Mammary epithelial cell (primary cell): ENCODE measurements at places on chromosomes 2 and 18.

- peak; percentile 47 for DNase-seq
Observed at GRCh38 chr2:44549856-44550255, 188.1 kb downstream of the CAMKMT start.

- peak; percentile 63 for DNase-seq
Observed at GRCh38 chr2:85409845-85410583, at the start of gene CAPG. TSS of gene CAPG (minus strand) at chr2:85410366. CDS start at chr2:85402145, 8,221 bp downstream.

DNA sequence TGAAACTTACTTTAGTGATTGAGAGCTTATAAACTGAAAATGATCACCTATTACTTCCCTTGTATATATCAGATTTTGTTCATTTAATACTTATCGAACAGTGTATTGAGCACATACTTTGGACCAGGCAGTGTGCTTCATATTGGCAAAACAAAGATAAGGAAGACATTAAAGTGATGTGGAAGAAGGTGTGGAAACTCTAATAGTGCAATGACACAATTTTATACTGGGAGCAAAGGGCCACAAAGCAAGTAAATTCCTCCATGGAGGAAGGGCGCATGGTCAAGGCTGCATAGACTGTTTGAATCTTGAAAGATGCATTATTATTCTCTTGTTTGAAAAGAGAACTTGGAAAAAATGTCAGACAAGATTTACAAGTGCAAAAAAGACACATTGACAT, 936.5 kb upstream of the DDX18 start:
- no peak for DNase-seq

- no peak for DNase-seq
Observed at GRCh38 chr2:129806990-129807389, 172.5 kb upstream of the RAB6C start.

GRCh38 chr18:2920546-2921343, 73.9 kb downstream of the EMILIN2 start:
- DNase-seq, result no peak

DNA sequence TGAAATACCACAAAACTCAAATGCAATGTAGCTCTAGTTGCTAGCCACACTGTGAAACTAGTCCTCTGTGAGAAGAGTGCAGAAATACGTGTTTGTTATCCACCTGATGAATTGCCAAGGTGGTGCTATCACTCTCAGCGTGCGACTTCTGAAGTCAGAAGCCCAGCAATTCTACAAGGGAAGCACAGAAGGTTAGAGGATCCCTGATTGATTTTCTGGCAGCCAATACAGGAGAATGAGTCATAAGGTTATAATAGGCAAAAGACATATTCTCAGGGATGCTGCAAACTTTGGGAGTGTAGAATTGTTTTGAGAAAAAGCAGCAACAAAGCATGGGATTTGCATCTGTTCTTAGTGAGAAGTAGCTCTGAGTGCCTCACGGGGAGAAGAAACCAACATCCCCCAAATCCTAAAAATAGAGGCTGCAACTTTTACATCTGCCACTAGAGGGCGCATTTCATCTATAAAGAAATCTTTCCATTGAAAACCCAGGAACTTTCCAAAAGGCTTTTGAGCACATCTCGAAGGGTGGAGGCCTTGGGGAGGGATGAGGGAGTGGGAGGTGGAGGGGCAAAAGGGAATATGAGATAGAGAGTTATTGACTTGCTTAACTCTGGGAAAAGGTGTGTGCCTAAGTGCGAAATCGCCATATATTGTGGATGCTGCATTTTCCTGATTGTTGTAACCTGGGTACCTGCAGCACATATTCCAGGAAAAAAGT, 78.0 kb downstream of the TMEM182 start:
- DNase-seq, result peak; percentile 24

- DNase-seq, result no peak
Observed at GRCh38 chr2:76251342-76251741, 540.6 kb upstream of the GCFC2 start.

DNA sequence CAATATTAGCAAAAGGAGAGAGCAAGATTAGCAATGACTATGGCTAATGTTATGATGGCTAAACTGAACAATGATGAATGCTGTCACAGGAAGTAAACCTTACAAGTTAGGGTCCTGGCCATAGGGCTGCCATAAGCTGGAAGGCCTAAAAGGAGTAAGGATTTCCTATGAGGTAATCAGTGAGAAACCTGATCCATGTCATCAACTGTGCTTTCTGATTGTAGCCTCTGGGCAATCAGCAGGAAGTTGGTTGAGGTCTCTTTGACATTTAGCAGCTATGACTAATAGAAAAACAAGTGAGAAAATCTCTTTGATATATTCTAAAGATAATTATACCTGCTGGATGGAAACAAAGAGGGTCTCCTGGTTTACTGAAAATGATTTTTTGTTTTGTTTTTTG, 193.0 kb downstream of the RAB3GAP1 start:
- peak; percentile 72 for DNase-seq

DNA sequence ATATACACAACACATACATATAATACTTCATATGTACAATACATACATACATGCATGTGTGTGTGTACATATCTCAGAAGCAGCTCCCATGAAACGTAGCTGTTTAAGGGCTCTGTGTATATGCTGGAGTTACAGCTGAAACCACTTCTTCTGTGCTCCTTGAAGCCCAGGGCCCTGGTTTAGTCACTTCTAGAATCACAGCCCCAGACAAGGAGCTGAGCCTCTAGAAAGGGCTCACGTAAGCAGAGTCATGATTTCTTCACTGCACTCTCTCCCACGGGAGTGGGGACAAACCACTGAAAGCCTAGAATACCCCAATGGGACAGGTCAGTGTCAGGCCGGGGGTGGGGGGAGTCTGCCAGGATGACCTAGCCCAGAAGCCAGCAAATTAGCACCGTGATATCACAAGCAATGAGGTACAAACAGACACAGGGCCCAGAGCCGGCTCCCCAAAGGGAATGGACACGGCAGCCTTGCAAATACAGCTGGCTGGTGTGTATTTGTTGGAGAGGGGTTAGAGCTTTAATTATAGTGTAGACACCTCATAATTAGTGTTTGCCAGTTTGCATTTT, 90.3 kb downstream of the C1QL2 start:
- no peak for DNase-seq

GRCh38 chr18:71873695-71874094, 670.4 kb downstream of the CBLN2 start:
- DNase-seq, result no peak

- no peak for DNase-seq
Observed at GRCh38 chr2:96256611-96257113, 9.1 kb downstream of the TMEM127 start.

GRCh38 chr2:56583796-56584315, 400.1 kb downstream of the CCDC85A start:
- no peak for DNase-seq

GRCh38 chr2:221915926-221916325, 343.8 kb upstream of the EPHA4 start:
- DNase-seq, result no peak

DNA sequence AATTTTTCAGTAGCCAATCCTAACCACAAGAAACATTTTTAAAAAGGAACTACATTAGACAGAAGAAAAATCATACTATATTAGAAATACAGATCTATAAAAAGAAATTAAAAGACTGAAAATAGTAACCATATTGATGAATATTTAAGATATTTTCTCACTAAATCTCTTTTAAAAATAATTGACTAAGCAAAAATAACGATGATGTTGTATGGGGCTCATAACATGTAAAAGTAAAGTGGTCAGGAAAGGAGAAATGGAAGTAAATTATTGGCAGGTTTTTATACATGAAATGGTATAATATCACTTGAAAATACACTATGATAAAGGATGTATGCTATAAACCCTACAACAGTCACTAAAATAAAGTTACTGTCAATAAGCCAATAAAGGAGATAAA, 5.4 kb downstream of the WDPCP start:
- no peak for DNase-seq

DNA sequence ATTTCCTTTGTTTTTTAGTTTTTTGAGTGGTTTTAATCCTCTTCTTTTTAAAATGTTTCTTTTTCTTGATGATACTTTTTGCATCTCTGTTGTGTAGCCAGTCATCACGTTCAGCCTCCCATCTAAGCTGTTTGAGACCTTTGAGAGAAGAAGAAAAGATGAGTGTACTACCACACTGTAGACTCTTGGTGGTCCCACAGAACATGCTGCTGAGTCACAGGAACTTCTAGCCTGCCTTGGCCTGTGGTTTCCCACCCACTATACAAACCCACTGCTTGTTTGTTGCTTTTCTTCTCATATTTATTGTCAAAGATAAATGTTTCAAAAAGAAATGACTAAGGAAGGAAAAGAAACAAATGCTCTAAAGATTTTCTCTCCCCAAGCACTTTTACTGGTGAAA, 5.5 kb downstream of the CEBPZOS start:
- no peak for DNase-seq

DNA sequence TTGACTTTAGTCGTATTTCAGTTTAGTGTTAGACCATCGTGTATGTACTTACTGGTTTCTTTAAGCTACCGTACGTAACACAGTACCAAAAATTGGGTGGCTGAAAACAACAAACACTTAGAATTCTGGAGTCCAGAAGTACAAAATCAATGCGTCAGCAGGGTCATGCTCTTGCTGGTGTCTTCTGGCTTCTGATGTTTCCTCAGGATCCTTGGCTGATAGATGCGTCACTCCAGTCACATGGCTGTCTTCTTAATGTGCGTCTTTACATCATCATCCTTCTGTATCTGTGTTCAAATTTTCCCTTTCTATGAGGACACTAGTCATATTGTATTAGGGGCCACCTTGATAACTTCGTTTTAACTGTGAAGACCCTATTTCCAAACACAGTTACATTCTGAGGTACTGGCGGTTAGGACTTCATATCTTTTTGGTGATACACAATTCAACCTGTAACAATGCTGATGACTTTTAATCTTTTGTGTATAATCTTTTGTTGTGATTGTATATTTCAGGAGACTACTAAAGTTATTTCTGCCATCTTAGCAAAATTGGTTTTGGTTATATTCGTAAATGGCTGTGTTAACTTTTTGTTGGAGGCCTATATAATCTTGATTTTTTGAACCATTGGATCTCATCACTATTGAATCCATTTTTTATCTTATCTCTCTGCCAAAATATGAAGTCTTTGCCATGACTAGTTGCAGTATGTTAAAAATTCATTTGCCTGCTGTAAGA, 25.4 kb downstream of the ACTR3 start:
- DNase-seq, result no peak

DNA sequence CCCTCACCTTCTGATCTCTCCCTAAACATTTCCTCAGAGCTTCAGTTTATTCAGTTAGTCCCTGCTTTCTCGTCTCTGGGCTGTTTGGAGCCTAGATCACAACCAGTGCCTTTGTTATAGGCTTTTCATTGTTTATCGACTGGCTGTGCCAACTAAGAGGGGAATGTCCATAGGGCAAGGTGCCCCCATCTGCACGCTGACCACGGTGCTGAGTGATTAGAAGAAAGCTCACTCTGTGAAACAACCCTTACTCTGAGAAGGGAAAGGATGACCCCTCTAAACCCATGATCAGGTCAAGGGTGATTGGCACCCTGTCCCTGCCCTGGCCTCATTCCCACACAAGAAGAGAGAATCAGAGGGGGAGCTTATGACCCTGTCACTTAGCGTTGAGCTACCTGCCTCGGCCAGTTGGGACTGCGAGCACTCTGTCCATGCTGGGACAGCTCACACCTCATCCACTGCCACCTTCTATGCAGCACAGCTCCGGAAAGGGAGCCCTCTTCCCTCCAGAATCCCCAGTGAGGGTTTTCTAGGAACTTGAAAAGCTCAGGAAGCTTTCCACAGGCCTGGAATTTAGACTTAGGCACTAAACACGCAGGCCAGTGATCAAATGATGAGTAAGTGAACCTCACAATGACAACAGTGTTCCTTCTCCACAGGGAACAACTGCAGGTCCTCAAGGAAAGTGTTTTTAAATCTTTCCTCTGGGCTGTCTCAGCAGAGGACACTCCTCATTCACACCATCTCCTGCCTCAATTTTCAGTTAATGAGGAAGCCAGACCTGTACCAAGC, 2.3 kb upstream of the ACTG2 start:
- DNase-seq, result no peak

GRCh38 chr2:1721706-1722646, 22.3 kb downstream of the PXDN start:
- DNase-seq, result peak; percentile 92

- no peak for DNase-seq
Observed at GRCh38 chr2:234483568-234484251, 13.2 kb downstream of the ARL4C start.

GRCh38 chr2:143429932-143430679, 300.9 kb downstream of the ARHGAP15 start:
- peak; percentile 14 for DNase-seq

DNA sequence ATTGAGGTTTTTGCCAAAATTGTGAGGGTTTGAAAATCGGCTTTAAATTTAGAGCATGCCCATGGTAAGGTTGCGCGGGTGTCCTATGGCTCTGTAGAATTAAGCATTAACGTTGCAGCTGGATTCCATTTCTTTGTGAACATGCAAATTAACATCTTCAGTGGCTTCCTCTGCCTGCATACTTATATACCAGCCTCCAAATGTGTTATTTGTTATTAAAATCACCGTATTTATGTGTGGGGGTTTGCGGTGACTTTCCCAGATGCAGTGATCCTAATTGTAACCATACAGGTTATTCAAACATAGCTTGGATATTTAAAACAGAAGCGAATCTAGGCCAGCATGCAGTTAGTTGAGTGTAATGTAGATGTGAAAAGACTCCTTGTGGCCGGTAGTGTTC, 80.2 kb downstream of the TGOLN2 start:
- DNase-seq, result no peak

GRCh38 chr2:43055086-43055912, 171.1 kb downstream of the ZFP36L2 start:
- no peak for DNase-seq

DNA sequence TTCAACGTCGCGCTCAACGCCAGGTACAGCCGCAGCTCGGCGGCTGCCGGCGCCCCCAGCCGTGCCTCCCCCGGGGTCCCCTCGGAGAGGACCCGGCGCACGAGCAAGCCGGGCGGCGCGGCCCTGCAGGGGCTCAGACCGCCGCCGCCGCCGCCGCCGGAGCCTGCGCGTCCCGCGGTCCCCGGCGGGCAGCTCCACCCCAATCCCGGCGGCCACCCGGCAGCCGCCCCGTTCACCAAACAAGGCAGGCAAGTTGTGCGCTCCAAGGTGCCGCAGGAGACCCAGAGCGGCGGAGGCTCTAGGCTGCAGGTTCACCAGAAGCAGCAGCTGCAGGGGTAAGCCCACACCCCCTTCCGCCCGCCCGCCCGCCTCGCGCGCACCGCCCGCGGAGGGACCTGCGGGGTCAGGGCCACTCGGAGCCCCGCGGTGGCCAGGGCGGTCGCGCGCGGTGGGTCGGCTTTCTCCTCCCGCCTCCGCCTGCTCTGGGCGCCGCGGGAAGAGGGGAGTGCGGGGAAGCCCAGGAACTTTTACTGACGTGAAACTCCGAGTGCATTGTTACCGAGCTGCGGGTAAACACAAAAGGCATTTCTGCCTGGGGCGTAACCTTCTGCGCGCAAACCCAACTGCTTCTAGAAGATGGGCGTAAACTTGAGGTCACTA, 861 bp downstream of the LTBP1 start:
- peak; percentile 41 for DNase-seq

- no peak for DNase-seq
Observed at GRCh38 chr2:240143801-240144648, 3.6 kb upstream of the OTOS start.

- no peak for DNase-seq
Observed at GRCh38 chr2:71043531-71044407, 24.7 kb upstream of the NAGK start.

- DNase-seq, result no peak
Observed at GRCh38 chr18:28890791-28891190, 713.9 kb upstream of the CDH2 start.

GRCh38 chr2:192051533-192051932, 143.2 kb downstream of the TMEFF2 start:
- DNase-seq, result no peak

- DNase-seq, result no peak
Observed at GRCh38 chr2:172667581-172668325, 67.9 kb upstream of the RAPGEF4 start.

- DNase-seq, result no peak
Observed at GRCh38 chr2:126719833-126720351, 63.9 kb downstream of the GYPC start.
